ENCODE measurements at places on chromosomes 11 and 22. TPM values are rescaled to one million over a fixed set of nuclear protein-coding genes. Genes with fewer than 3 reads are reported as not detected.

The NCAM1 gene
- total RNA-seq: not detected

GRCh38 chr11:117010808-117011540 lies 87.3 kb downstream of the SIK3 start:
- no peak overlapping the region for H3K4me3 ChIP-seq
- H3K27ac ChIP-seq: peak overlapping the region; percentile 84
- DNase-seq: no peak
- no peaks in the 10 kb centered on the region for H3K27me3 ChIP-seq
- peaks cover 2% of the 10 kb centered on the region for H3K36me3 ChIP-seq
- H3K4me1 ChIP-seq: peaks cover 51% of the 10 kb centered on the region

- peaks cover 31% of the 10 kb centered on the region for H3K36me3 ChIP-seq
- H3K4me3 ChIP-seq: peak overlapping the region; percentile 95
- H3K27ac ChIP-seq: peak overlapping the region; percentile 95
- no peak for DNase-seq
- H3K4me1 ChIP-seq: peaks cover 40% of the 10 kb centered on the region
Measured at GRCh38 chr11:77636731-77637344, 756 bp downstream of the CLNS1A start.

- DNase-seq: peak; percentile 30
- H3K4me1 ChIP-seq: peaks cover 33% of the 10 kb centered on the region
- H3K27me3 ChIP-seq: no peaks in the 10 kb centered on the region
- H3K36me3 ChIP-seq: peaks cover 1% of the 10 kb centered on the region
- H3K27ac ChIP-seq: no peak overlapping the region
Measured at GRCh38 chr11:95157824-95158223, 68.2 kb downstream of the ENDOD1 start.

GRCh38 chr11:134866215-134866614 lies 454.2 kb upstream of the B3GAT1 start:
- DNase-seq: no peak
- no peak overlapping the region for H3K4me3 ChIP-seq
- peaks cover 2% of the 10 kb centered on the region for H3K4me1 ChIP-seq

DNA sequence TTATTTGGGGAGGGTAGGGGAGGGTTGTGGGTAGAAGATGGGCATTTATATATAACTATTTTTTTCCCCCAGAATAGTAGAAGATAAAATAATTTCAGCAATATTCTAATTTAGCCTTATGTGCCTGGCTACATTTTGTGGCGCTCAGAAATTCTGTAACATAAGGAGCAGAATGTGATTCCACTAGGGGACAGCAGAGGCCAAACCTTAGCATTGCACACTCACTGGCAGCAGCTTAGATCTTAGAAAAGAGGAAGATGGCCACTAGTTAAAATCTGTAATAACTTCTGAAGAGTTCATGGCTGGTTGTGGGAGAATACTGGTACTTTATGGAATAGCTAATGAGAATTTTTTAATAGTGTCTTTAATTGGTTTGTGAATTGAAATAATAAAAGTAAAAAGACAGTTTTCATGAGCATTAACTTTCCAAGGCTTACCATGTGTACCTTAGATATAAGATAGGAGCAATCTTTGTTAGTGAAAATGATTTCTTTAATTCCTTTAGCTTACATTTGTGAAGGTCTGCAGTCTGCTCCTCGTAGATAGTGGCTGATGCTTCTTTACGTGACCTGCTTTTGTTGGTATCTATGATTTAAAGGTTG lies 33.1 kb downstream of the DDX10 start:
- H3K36me3 ChIP-seq: peaks cover 37% of the 10 kb centered on the region
- H3K4me1 ChIP-seq: peaks cover 2% of the 10 kb centered on the region
- peak; percentile 58 for DNase-seq
- H3K4me3 ChIP-seq: no peak overlapping the region
- no peaks in the 10 kb centered on the region for H3K27me3 ChIP-seq

DNA sequence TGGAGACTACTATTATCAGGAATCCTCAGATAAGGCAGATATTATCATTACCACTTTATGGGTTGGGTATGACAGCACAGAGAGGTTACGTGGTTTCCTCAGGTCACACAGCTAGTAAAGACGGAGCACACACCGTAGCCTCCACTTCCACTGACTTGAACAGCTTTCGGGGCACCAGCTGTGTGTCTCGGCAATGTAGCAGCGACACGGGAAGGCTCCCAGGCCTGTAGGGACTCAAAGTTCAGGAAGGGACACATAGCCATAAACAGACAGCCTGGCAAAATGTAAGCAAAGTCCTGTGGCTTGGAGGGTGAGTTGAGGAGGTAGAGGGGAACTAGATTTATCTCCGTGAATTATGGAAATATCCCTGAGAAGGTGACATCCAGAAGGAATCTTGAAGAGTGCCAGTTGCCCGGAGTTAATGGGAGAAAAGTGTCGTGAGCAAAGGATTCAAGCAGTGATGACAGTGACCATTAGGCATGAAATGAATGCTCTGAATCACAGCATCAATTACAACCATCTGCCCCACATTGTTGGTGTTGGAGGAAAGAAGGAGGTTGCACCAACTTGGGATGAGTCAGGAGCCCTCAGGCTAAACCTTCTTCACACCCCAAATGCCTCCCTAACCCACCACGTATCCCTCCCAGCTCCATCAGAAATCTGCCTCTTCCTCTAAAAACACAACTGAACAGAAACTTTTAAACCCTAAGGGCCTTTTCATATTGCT lies 106.7 kb upstream of the ASPHD2 start:
- peaks cover 3% of the 10 kb centered on the region for H3K27me3 ChIP-seq
- H3K27ac ChIP-seq: no peak overlapping the region
- no peaks in the 10 kb centered on the region for H3K4me1 ChIP-seq
- H3K4me3 ChIP-seq: no peak overlapping the region
- H3K36me3 ChIP-seq: no peaks in the 10 kb centered on the region
